ENCODE measurements at places on chromosomes 7 and 10. TPM values are rescaled to one million over a fixed set of nuclear protein-coding genes. Genes with fewer than 3 reads are reported as not detected.

DNA sequence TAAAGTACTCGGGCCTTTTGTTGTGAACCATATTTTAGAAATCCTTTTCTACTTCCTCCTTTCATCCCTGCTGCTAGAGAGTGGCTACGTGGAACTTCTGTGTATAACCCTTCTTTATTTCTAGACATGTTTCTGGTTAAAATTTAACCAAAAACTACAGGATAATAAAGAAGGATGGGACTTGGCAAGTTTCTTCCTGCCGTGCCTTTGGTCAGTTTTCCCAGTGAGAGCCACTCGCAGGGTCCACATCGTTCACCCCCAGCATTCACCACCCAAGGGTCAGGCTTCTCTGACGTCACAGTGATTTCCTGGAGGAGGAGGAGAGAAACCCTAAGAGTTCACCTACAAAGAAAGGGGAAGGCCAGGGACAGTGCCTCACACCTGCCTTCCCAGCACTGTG, 45.4 kb downstream of the NKX6-2 start:
- H3K27me3 ChIP-seq = no peaks in the 10 kb centered on the region
- no peaks in the 10 kb centered on the region for H3K4me1 ChIP-seq
- peak overlapping the region; percentile 41 for H3K27ac ChIP-seq
- peak; percentile 56 for DNase-seq
- H3K4me3 ChIP-seq = no peak overlapping the region
- H3K36me3 ChIP-seq = no peaks in the 10 kb centered on the region

DNA sequence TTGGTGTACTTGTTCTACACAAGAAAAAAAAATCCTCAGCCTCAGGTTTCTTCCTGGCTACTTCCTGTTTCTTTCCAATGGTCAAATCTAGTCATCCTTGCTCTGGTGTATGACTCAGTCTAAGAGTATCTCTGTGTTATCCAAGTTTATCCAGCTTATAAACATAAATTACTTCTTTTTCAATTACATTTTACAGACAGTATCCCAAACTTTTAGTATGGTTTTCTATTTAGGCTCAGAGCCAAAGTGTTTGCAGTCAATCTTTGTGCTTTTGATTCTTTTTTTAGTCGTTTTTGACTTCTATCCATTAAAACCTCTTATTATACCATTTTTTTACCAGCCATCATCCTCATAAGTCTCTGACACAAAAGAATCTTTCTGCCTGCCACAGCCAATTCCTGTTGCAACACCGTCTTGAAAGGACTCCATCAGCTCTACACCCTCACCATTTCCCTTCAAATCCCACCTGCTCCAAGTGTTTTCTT, 294.6 kb downstream of the PTEN start:
- H3K27me3 ChIP-seq = no peaks in the 10 kb centered on the region
- no peak overlapping the region for H3K4me3 ChIP-seq
- no peaks in the 10 kb centered on the region for H3K36me3 ChIP-seq
- no peak for DNase-seq
- H3K27ac ChIP-seq = peak overlapping the region; percentile 49

DNA sequence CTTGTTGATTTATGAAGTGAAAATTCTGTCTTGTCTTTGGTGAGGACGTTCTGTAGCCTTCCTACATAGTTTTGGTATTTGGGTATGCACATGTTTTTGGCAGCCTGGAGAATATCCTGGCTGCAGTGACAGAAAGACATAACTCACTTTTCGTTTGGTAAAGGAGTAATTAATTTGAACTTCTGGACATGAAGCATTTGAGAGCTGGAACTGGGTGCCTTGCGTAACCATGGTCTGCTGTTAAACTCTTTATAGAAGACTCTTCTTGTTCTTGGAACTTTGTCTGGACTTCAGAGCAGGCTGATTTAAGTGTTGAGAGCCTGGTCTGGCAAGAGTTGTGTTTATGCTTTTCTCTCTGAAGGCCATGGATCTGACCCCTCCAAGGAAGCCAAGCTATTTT, 231.3 kb downstream of the LRMDA start:
- no peak overlapping the region for H3K4me3 ChIP-seq
- peak overlapping the region; percentile 15 for H3K27ac ChIP-seq
- no peaks in the 10 kb centered on the region for H3K4me1 ChIP-seq
- DNase-seq = peak; percentile 35

- no peaks in the 10 kb centered on the region for H3K36me3 ChIP-seq
- no peak for DNase-seq
- H3K27me3 ChIP-seq = no peaks in the 10 kb centered on the region
- H3K27ac ChIP-seq = no peak overlapping the region
These were observed 93.6 kb upstream of the PPIF start for GRCh38 chr10:79253704-79254103.

DNA sequence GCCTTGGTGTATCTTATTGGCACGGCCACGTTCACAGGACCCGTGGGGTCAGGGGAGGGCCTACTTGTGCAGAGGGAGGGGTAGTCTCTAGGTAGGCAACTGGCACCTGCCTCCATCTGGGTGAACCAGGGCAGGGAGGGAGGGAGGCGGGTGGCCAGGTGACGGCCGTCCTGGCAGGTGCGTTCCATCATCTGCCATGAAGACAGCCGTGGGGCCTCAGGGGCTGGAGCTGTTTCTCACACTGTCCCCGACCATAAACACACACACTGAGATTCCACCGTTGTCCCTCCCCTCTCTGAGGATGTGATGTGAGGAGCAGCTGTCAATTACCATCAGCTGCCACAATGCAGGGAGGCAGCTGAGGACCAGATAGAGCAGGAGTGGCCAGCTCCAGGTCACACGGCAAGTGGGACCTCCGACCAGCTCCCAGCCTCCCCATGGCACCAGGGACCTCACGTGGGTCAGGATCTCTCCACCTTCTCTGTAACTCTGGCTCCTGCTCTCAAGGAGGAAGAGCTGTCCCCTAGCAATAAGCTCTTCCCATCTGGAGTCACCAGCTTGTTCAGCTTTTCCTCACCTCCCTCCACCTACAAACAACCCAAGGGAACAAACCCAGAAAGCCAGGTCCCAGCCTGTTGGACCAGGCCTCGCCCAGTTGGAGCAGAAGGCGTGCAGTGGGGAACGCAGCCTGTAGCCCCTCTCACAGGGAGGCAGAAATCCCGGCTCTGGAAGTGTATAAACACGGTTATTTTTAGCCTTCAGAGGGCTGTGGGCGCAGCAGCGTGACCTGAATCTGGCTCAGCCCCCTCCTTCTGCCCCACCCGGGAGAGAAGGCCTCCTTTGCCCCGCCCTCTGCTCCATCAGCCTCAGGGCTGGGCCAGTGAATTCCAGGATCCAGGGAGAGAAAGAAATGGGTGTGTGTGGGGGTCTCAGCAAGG, 33.1 kb downstream of the ZMIZ1 start:
- H3K27me3 ChIP-seq = no peaks in the 10 kb centered on the region
- peaks cover 35% of the 10 kb centered on the region for H3K4me1 ChIP-seq
- H3K4me3 ChIP-seq = no peak overlapping the region
- peak overlapping the region; percentile 53 for H3K27ac ChIP-seq
- peak; percentile 67 for DNase-seq

DNA sequence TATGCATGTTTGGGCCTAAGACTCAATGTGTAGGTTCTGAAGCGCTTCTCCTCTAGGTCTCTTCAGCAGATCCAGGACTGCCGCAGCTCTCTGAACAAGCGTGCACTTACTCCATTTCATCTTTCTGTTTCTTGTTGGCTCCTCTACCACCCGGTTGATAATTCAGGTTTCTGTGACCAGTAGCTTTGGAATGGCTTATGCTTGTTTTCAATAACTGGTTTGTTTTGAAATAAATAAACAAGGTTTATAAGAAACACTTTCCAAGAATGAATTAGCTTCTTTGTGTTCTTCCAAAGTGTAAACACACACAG, 1.5 kb downstream of the MDFIC start:
- DNase-seq = no peak
- no peaks in the 10 kb centered on the region for H3K4me1 ChIP-seq
- no peaks in the 10 kb centered on the region for H3K27me3 ChIP-seq

DNA sequence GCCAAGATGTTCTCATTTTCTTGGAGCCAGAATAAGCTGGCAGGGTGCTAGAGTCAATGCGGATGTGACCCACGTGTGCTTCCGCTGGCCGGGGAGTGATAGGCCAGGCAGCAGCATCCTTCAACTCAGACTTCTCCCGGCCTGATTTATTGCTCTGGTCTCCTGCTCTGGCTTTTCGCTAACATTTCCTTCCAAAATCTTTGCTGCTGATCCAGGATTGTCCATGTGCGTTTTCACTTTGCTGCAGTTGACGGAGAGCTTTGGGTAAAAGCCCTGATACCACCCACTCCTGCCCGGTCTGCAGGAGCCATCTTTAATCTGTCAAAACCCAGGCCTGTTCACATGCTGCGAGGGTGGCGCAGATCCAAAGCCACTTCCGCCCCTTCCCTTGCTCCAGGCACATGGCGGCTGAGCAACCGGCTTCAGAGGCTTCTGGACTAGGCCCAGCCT, 106.8 kb downstream of the CYP26A1 start:
- peak; percentile 21 for DNase-seq
- H3K36me3 ChIP-seq = no peaks in the 10 kb centered on the region
- no peaks in the 10 kb centered on the region for H3K27me3 ChIP-seq
- no peak overlapping the region for H3K27ac ChIP-seq
- H3K4me3 ChIP-seq = no peak overlapping the region

GRCh38 chr10:63630931-63631680, 109.9 kb downstream of the REEP3 start:
- peak overlapping the region; percentile 53 for H3K4me3 ChIP-seq
- H3K4me1 ChIP-seq = no peaks in the 10 kb centered on the region
- no peaks in the 10 kb centered on the region for H3K36me3 ChIP-seq
- no peak for DNase-seq

- DNase-seq = no peak
- peaks cover 16% of the 10 kb centered on the region for H3K27me3 ChIP-seq
- no peak overlapping the region for H3K27ac ChIP-seq
These were observed 980 bp downstream of the ADAM8 start for GRCh38 chr10:133275684-133276092.

DNA sequence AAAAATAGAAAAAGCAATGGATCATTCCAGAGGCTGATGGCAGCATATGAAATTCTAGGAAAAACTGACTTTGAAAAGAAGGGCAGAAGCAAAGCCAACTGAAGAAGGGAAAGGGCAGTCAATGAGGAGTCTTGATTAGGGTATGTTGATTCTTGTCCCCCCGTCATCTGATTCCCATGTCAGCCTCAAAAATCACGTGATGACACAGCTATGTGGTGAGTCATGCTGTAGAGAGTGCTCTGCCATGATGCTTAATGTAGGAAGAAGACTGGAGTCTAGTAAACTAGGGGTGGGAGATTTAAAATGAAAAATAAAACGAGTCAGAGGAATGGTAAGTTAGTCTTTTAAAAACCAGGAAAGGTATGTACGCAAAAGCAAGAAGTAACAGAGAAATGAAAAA, 3.9 kb upstream of the POU6F2 start:
- H3K4me1 ChIP-seq = no peaks in the 10 kb centered on the region
- H3K27me3 ChIP-seq = peaks cover 5% of the 10 kb centered on the region
- H3K4me3 ChIP-seq = no peak overlapping the region
- no peak overlapping the region for H3K27ac ChIP-seq
- DNase-seq = no peak

The PDGFA gene
- total RNA-seq = 34.9 TPM

The SAP25 gene
- total RNA-seq = 5.5 TPM

The C10orf67 gene
- not detected for total RNA-seq

The PTF1A gene
- total RNA-seq = not detected

The GPR158 gene
- total RNA-seq = 0.07 TPM

Measured in colonic mucosa (tissue), 4 donors.